ENCODE measurements at places on chromosomes 2 and 18.

DNA sequence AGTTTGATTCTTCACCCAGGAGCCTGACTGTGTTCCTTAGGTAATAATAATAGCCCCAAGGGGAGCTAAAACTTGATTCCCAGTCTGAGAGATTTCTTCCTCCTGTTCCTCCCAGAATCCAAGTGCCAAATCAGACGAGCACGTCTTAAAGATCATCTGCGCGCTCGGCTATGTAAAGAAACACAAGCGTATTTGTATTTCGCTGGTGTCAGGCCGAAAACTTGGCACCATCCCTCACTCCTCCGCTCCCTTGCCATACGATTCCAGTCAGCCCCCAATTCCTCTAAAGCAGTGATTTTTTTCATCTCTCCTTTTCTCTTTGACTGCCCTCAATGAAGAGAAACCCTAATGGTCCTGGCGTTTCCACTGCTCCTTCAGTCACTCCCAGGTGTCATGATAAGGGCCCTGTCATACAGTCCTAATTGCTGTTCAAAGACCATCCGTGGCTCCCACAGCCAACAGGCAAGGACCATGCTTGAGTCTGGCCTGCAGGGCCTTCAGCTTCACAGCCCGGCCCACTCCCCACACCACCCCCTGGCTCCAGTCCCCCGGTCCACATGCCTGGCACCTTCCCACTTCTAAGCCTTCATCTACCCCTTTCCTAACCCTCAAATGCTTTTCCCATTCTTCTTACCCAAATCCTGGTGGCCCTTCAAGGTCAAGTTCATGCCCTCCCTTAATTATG is 130.8 kb upstream of the ID2 start:
- no peak for DNase-seq

GRCh38 chr18:69559604-69560003 is 158.9 kb downstream of the DOK6 start:
- no peak for DNase-seq

DNA sequence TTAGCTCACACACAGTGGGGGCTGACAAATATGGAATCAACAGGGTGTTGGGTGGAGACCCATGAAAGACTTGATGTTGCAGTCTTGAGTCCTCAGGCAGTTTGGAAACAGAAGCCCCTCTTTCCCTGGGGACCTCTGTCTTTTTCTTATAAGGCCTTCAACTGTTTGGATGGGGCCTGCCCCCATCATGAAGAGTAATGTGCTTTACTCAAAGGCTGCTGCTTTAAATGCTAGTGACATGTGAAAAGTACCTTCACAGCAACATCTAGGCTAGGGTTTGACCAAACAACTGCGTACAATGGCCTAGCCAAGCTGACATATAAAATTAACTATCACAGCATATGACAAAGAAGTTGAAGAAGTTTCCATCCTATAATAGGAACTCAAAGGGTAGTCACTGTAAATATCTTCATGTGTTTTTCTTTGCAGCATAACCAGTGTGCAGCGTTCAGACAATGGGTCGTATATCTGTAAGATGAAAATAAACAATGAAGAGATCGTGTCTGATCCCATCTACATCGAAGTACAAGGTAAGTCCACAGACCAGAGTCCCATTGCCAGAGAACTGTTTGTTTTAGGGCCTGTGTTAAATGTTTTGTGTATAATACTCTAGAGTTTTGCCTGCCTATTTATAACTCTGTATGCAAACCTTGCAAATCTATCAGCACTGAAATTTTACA is 46.3 kb downstream of the MERTK start:
- no peak for DNase-seq

DNA sequence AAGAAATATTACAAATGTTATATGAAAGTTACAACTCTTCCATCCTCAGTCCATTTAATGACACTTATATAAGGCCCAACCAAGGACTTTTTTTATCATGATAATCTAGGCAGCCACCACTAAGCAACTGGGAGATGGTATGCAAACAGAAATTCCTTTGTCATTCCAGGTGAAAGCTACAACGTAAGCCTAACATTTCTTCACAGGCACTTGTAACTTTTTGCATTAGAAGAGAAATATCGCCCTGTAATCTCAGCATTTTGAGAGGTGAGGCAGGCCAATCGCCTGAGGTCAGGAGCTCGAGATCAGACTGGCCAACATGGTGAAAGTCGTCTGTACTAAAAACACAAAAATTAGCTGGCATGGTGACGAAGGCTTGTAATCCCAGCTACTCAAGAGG is 581.2 kb upstream of the SLC8A1 start:
- DNase-seq: no peak

DNA sequence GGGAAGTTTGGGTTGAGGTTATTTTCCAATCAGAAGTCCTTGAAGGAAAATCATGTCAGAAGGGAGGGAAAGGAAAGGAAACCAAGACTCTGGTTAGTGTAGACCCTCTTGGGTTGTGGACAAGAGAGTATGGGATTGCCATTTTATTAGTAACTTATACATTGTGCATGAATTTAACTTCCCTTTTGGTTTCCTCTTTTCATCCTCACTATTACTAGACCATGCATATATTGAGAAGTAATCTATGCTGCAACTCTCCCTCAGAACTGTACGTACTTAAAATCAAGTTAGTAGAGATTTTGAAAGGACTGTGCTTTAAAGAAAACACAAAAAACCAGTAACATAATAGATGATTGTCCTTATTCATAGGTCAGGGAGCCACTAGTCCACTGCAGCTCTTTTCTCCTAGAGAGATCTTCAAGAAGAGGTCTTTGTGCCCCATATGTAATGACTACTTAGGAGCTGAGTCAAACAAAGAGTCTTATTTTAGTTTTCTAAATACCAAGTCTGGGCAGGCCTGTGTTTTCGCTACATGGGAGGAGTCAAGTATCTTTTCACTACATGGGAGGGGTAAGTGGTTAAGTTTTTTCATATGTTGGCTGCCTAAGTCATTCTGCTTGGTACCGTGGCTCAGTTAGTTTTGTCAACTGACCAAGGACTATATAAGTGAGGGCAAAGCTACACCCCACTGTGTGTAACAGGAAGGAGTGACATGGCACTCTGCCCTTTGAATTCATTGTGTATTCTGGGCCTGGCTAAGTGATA is 25.2 kb upstream of the FAM117B start:
- DNase-seq: no peak

GRCh38 chr2:27701676-27702075 is 38.0 kb downstream of the SLC4A1AP start:
- no peak for DNase-seq

DNA sequence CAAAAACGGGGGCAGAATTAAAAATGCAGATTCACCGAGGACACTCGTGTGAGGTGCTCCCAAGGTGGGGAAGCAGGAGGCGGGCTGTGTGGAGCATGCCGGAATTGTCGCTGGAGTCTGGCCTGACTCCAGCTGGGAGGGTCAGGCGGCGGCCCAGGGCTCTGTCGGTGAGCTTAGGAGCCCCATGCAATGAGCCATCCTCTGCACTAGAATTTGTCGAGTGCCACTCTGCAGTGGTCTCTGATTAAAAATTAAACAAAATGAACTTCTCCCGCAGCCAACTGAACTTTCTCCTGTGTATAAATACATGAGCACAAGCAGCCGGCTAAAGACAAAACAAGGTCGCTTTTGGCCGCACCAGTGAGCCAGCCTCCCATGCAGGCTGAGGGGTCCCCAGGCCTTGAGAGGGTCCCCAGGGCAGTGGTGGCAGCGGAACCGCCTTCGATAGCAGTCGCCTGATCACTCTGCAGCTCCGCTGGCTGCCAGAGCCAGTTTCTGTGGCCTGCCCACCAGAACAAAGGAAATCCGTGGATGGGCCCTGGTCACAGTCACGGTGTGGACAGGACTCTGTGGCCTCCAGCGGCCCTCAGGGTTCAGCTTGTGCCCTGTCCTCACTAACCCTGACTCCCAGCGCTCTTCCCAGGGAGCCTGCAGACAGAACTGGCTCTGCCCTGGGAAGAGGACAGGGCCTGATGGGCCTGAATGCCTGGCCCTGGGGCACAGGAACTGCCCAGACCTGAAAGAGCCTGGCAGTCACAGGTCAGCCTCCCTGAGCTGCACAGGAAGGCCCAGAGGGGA is 201.3 kb downstream of the EIPR1 start:
- no peak for DNase-seq

DNA sequence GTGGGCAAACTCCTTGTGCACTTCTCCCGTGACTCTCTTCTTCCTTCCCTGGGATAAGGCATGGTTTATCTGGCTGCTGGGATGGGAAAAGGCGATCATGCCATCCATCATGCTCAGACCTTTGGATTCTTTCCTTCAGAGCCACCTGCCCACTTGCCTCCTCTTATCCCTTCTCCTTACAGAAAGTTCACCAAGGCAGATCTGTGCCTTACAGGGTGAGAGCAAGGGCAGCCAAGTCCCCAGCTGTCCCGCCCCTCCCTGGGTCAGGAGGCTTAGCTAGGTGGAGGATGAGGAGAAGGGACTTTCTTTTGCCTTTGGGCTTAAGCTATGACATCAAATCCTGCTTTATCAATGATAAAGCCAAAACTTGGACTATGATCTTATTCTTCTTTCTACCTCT is 47.6 kb downstream of the KCNE4 start:
- no peak for DNase-seq

DNA sequence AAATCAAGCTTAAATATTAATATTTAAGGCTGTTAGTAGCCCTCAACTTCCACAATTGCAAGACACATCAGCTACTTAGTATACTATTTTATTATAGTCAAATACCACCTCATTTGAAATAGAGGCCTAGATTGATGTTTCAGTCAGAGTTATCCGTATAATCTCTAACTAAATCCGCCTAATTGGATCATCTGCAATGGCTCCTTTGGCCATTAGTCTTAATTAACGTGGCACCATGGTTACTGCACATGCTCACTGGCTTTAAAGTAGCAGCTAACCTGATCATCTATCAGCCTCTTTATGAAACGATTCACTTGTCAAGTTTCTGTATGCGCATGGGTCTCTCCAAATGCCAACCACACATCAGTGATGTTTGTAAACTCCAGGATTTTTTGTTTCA is 112.3 kb downstream of the COLEC12 start:
- no peak for DNase-seq

DNA sequence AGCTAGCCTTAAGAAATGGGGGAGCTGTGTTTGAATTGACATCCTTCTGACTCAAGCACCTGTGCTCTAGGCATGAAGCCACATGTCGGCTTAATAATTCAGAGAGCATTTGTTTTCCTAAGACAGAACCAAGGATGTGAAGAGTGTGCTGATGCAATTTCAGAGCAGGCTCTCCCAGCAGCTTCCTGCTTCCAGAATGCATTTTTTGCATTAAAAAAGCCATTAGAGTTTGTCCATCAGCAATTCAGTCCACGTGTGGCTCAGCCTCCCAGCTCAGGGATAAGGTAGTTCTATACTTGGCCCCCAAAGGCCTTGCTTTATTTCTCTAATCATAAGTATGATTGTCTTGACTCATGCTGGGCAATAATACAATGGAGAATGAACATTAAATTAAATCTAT is 37.7 kb downstream of the DOCK10 start:
- DNase-seq: no peak

DNA sequence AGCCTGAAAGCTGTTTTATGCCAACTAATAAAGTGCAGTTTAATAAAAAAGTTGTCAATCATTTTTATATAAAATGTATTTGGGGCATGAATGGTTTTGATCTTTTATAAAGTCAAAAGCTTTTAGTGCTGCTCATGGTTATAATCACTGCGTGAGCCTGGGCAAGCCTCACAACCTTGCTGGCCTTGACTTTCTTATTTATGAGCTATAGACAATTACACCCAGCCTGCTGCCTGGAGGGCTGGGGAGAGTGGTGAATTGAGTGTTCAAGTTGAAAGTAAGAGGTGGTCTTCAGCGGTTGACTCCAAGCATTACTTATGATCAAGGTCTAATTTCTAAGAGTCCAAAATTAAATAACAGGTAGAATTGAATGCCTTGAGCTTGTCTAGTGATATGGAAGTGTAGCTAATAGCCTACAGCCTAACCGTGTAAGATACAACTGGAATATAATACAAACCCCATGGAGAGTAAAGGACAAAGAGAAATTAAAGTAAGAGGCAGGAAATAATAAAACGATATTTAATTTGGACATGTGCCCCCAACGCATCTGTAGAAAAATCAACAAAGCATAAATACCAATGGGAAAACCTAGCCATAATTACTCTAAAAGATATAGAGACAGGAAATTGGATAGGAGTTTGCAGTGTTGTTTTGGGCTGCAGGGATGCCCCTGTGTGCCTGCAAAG is 106.0 kb upstream of the CYP1B1 start:
- DNase-seq: no peak

GRCh38 chr2:27441226-27441926 is 805 bp upstream of the KRTCAP3 start:
- no peak for DNase-seq

DNA sequence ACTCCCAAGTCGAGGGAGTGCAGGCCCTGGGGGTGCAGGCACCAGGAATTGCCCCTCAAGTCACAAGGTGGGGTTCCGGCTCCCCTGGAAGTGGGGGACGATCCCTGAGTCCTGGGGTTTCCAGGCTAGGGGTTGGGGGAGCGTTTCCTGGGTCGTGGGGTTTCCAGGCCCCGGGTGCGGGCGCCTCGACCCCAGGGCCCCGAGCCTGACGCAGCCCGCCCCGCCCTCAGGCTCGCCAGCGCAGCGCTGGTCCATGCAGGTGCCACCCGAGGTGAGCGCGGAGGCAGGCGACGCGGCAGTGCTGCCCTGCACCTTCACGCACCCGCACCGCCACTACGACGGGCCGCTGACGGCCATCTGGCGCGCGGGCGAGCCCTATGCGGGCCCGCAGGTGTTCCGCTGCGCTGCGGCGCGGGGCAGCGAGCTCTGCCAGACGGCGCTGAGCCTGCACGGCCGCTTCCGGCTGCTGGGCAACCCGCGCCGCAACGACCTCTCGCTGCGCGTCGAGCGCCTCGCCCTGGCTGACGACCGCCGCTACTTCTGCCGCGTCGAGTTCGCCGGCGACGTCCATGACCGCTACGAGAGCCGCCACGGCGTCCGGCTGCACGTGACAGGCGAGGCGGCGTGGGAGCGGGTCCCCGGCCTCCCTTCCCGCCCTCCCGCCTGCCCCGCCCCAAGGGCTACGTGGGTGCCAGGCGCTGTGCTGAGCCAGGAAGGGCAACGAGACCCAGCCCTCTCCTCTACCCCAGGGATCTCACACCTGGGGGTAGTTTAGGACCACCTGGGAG is 12.0 kb downstream of the SIGLEC15 start:
- DNase-seq: no peak

GRCh38 chr2:177190941-177191340 is 21.7 kb upstream of the HNRNPA3 start:
- DNase-seq: no peak

GRCh38 chr18:3794537-3795348 is 344.8 kb downstream of the TGIF1 start:
- no peak for DNase-seq

DNA sequence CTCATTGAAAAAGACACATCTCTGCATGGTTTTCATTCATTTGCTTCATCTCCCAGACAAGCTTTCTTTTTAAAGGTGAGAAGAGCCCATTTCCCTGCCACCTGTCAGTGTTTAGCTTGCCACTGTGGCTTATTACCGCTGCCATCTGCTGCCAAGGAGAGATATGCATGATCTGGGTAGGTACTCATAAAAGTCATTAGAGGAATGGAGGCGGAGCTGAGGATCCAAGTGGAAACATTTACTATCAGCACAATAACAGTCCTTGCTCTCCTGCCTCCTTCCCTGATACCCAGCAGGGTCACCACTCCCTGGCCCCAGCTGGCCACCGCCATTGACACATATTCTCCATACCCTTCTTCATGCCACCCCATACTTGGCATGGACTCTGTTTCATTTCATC is 390.4 kb downstream of the TSN start:
- no peak for DNase-seq

GRCh38 chr2:205686056-205686782 is 3.9 kb downstream of the NRP2 start:
- DNase-seq: no peak
